Body of pancreas (tissue), 4 donors: ENCODE measurements at places on chromosomes 2 and 18. TPM values are rescaled to one million over a fixed set of nuclear protein-coding genes. Genes with fewer than 3 reads are reported as not detected.

UGT1A5 gene
- total RNA-seq: not detected

GRCh38 chr2:238021327-238021726, 39.5 kb upstream of the SCLY start:
- H3K27me3 ChIP-seq: no peaks in the 10 kb centered on the region
- H3K27ac ChIP-seq: no peak overlapping the region
- no peak overlapping the region for H3K4me3 ChIP-seq
- no peak for DNase-seq
- H3K36me3 ChIP-seq: no peaks in the 10 kb centered on the region

DNA sequence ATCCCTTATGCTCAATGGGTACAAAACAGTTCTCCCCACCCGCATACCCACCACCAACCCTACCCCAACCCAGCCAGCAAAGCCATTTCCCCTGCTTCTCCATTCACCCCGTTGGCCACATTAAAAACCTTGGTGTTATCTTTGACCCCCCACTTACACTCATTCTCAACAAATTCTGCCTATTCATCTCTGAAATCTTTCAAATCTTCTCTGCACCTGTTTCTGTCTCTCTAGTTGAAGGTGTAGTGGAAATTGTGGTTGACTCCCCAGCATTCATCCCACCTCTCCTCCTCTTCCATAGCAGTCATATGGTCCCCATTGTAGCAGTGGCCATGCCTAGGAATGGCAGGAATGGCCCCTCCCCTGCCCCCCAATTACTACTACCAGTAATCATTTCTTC, 20.5 kb upstream of the TET3 start:
- no peak for DNase-seq
- no peaks in the 10 kb centered on the region for H3K4me1 ChIP-seq
- H3K4me3 ChIP-seq: no peak overlapping the region
- H3K27ac ChIP-seq: no peak overlapping the region
- H3K36me3 ChIP-seq: peaks cover 2% of the 10 kb centered on the region
- H3K27me3 ChIP-seq: no peaks in the 10 kb centered on the region

HTR2B gene
- not detected for total RNA-seq

DNA sequence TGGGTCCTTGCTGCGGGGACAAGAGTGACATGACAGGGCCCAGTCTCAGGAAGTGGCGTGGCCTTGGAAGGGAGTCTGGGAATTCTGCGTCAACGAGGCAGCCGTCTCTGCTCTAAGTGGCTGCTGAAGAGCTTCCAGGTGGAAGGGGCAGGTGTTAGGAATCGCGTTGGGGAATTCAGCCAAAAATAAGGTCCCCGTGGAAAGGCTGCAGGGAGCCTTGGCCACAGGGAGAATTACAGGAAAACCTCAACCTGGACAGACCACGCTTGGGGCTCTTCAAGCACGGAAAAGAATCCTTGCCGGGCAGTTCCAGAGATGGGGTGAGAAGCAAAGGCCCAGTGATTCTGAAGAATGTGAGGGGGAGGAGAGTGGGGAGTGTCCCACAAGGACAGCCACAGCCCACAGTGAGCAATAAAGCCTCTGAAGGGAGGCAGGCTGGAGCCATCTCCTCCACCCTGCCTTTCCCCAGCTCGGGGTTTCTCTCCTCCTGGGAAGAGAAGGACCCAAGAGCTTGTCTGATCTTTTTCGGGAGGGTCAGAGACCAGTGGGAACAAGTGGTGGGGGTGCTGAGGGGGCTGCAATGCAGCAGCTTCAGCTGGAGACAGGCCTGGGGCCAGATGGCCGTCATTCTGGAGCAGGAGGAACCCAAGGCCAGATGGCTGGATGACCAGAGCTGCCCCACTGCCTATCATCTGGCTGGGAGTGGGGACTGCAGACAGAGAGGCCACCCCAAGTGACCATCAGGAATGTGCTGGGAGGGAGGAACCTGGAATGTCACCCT, 106.4 kb upstream of the SMAD2 start:
- no peak overlapping the region for H3K27ac ChIP-seq
- H3K27me3 ChIP-seq: no peaks in the 10 kb centered on the region
- H3K4me1 ChIP-seq: peaks cover 14% of the 10 kb centered on the region
- no peaks in the 10 kb centered on the region for H3K36me3 ChIP-seq
- DNase-seq: no peak
- H3K4me3 ChIP-seq: no peak overlapping the region

- no peaks in the 10 kb centered on the region for H3K4me1 ChIP-seq
- H3K27ac ChIP-seq: no peak overlapping the region
- no peak overlapping the region for H3K4me3 ChIP-seq
- no peak for DNase-seq
- H3K27me3 ChIP-seq: no peaks in the 10 kb centered on the region
These were observed 28.1 kb upstream of the FEZ2 start for GRCh38 chr2:36626071-36626470.

DNA sequence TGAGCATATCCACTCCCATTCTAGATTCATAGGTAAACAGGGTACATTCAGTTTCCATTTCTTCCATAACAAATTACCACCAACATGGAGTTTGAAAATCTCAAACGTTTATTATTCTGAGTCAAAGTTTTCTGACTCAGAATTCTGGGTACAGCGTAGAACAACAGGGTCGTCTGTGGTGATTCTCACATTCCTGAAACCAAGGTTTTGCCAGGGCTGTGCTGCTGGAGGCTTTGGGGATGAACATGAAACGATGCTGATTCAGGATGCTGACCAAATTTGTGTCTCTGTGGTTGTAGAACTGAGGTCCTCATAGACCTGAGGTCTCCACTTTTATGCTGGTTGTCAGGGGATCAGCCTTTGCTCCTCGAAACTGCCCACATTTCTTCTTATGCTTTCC, 255.7 kb downstream of the DSEL start:
- H3K4me1 ChIP-seq: no peaks in the 10 kb centered on the region
- no peak for DNase-seq
- H3K27me3 ChIP-seq: no peaks in the 10 kb centered on the region
- H3K4me3 ChIP-seq: no peak overlapping the region

- H3K4me1 ChIP-seq: peaks cover 8% of the 10 kb centered on the region
- H3K36me3 ChIP-seq: peaks cover 3% of the 10 kb centered on the region
- H3K27ac ChIP-seq: no peak overlapping the region
- no peaks in the 10 kb centered on the region for H3K27me3 ChIP-seq
- H3K4me3 ChIP-seq: no peak overlapping the region
These were observed 108.2 kb downstream of the RTP5 start for GRCh38 chr2:241977557-241978300.
